ENCODE measurements at places on chromosomes 5 and 9.

DNA sequence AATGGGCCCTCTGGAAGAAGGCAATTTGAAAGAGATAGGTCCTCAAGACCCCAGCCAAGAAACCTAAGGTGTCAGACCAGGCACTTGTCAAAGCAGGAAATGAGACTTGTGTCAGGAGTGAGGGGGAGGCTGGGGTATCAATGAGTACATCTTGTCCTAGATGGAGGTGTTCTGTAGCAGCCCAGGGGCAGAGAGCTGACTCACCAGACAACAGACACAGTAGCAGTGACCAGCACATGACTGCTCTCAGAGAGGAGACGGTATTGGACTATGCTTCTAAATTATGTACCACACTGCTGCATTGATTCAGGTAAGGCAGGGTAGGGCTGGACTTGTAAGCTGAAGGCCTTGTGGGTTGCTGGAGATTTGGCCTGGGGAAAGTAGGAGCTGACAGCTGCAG is 551.2 kb upstream of the KLF4 start:
- no peak for DNase-seq

DNA sequence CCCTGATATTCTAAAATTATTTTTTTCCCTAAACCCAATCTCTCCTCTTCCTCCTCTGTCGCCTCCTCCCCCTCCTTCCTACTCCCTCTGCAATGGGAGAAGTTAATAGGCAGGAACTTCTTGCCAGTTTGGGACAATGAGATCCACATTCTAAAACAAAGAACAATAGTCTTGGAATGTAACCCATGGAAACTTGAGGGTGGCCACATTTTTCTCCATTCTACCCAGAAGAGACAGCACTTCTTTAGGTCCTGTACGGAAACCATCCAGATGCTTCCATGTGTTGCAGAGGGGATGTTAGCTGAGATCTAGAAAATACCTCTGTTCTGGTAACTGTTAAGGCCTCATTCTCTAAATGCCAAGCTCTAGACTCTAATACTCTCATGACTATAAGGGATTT is 10.0 kb downstream of the SPARC start:
- no peak for DNase-seq

GRCh38 chr5:61330341-61330844 is 1.7 kb upstream of the ZSWIM6 start:
- DNase-seq: no peak

DNA sequence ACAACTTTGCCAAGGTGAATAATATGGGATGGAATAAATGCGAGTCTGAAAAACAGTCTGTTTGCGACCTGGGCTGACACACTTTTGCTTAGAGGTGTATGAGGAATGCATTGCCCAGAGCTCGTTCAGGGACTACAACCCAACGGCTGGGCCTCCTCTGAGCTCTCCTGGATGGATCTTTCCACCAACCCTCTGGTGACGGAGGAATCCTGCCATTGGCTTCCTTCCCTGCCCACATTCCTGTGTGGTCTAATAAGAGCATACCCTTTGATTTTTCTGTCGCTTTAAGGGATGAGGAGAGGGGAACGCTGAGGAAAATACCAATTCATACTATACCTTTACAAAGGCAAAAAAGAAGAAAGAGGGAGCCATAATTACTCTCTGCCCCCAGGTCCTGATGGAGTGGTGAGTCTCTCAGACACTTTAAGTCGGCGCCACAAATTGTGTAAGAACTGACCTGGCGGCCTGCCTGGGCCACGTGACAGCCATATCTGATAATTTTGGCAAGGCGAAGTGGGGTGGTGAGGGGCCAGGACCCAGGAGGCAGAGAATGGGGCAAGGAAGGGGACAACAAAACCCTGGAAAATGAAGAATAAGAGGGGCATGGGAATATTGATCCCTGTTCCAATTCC is 265.2 kb upstream of the MSX2 start:
- DNase-seq: no peak

Measured in stimulated activated CD8-positive, alpha-beta memory T cell treated with anti-CD3 and anti-CD28 coated beads, Interleukin-4, amount 100 ng/mL, for 4 hours (primary cell).